ENCODE measurements at places on chromosomes 12 and 14.

DNA sequence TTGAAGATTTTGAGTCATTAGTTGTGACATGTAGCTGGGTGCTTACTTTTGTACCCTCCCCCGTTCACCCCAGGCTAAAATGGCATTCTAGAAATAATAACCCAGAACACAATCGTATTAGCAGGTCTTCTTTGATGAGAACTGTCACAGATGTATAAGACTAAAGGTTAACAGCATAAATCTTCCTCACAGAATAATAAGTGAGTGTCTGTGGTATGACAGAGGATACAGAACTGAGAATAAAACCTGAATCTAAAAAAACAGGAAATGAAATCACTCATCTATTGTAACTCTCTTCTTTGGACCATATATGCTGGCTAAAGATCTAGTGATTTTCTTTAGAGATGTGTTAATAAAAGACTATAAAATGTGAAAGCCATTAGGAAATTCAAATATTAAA, 746.6 kb downstream of the LRFN5 start:
- no peaks in the 10 kb centered on the region for H3K36me3 ChIP-seq
- H3K27ac ChIP-seq, result no peak overlapping the region
- DNase-seq, result no peak
- H3K4me3 ChIP-seq, result no peak overlapping the region

GRCh38 chr14:24238123-24238522, 4.3 kb downstream of the TINF2 start:
- no peaks in the 10 kb centered on the region for H3K27me3 ChIP-seq
- no peak for DNase-seq
- H3K36me3 ChIP-seq, result peaks cover 67% of the 10 kb centered on the region
- peak overlapping the region; percentile 57 for H3K27ac ChIP-seq

- H3K36me3 ChIP-seq, result no peaks in the 10 kb centered on the region
- H3K27me3 ChIP-seq, result no peaks in the 10 kb centered on the region
- H3K27ac ChIP-seq, result peak overlapping the region; percentile 50
- peak overlapping the region; percentile 73 for H3K4me3 ChIP-seq
- H3K4me1 ChIP-seq, result peaks cover 9% of the 10 kb centered on the region
Observed at GRCh38 chr12:40010899-40011774, 94.7 kb downstream of the SLC2A13 start.

- no peaks in the 10 kb centered on the region for H3K4me1 ChIP-seq
- H3K36me3 ChIP-seq, result peaks cover 4% of the 10 kb centered on the region
- no peak overlapping the region for H3K4me3 ChIP-seq
Observed at GRCh38 chr14:80695869-80696268, 245.7 kb downstream of the CEP128 start.

DNA sequence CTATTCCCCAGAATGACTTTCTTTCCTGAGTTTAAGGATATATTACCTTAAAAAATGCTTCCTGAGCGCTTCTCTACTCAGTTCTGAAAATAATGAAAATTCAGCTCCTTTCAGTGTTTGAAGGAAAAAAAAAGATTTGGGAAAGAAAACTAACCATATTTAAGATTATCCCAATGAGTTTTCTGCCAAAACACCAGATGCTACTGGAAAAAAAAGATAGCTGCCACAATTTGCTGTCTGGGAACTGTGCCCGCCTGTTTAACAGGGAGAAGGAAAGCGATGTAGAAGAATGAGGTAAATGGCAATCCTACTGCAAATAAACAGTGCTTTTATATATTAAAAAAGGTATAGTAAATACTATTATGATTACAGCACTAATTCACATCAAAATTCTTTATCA, 367.6 kb upstream of the PRICKLE1 start:
- no peaks in the 10 kb centered on the region for H3K36me3 ChIP-seq
- no peaks in the 10 kb centered on the region for H3K4me1 ChIP-seq
- no peaks in the 10 kb centered on the region for H3K27me3 ChIP-seq
- H3K4me3 ChIP-seq, result no peak overlapping the region

GRCh38 chr12:92676710-92677109, 26.1 kb upstream of the PLEKHG7 start:
- no peak for DNase-seq
- H3K4me3 ChIP-seq, result no peak overlapping the region
- H3K36me3 ChIP-seq, result no peaks in the 10 kb centered on the region

DNA sequence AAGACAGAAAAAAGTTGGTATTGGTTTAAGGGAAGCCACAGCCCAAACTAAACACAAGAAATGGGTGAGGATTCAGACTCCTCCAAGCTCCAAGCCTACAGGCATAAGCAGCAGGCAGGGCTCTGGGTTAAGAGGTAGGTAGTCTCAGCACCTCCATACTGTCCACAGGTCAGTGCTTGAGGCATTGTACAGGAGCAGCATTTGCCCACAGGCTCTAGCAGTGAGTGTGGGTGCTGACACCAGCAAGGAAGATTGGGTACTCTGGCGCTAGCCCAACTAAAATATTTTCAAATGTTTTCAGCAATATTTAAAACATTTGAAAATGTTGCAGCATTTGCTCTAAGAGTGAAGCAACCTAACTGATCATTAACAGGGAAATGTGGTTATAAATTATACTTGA, 33.1 kb downstream of the FERMT2 start:
- H3K4me3 ChIP-seq, result peak overlapping the region; percentile 24
- H3K27me3 ChIP-seq, result no peaks in the 10 kb centered on the region
- no peak for DNase-seq
- peaks cover 21% of the 10 kb centered on the region for H3K4me1 ChIP-seq
- peak overlapping the region; percentile 91 for H3K27ac ChIP-seq
- no peaks in the 10 kb centered on the region for H3K36me3 ChIP-seq

DNA sequence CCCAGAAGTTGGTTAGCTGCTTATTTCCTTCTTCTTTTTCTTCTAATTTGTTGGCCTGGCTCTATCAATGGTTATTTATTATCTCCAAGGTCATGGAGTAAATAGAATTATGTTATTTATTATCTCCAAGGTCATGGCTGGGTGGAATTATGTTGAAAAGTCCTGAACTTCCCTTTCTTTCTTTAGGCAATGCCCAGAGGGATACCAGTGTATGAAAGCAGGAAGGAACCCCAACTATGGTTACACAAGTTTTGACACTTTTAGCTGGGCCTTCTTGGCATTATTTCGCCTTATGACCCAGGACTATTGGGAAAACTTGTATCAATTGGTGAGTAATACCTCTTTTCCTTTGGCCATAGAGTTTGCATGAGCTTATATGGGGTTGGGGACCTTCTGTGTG, 111.6 kb downstream of the SCN8A start:
- H3K4me3 ChIP-seq, result no peak overlapping the region
- no peaks in the 10 kb centered on the region for H3K4me1 ChIP-seq
- H3K36me3 ChIP-seq, result no peaks in the 10 kb centered on the region
- peaks cover 6% of the 10 kb centered on the region for H3K27me3 ChIP-seq

GRCh38 chr14:30884901-30885300, 10.5 kb downstream of the COCH start:
- H3K4me3 ChIP-seq, result no peak overlapping the region
- no peaks in the 10 kb centered on the region for H3K27me3 ChIP-seq
- no peaks in the 10 kb centered on the region for H3K4me1 ChIP-seq
- H3K27ac ChIP-seq, result no peak overlapping the region
- peaks cover 6% of the 10 kb centered on the region for H3K36me3 ChIP-seq
- DNase-seq, result no peak

- no peaks in the 10 kb centered on the region for H3K27me3 ChIP-seq
- H3K36me3 ChIP-seq, result no peaks in the 10 kb centered on the region
- no peak overlapping the region for H3K27ac ChIP-seq
- DNase-seq, result no peak
Observed at GRCh38 chr12:126219654-126220279, 1154.5 kb downstream of the AACS start.

All from effector memory CD8-positive, alpha-beta T cell (primary cell).